ENCODE measurements at places on chromosomes 6 and 20.

- no peak for DNase-seq
Observed at GRCh38 chr6:120410586-120410985, 923.7 kb downstream of the TBC1D32 start.

DNA sequence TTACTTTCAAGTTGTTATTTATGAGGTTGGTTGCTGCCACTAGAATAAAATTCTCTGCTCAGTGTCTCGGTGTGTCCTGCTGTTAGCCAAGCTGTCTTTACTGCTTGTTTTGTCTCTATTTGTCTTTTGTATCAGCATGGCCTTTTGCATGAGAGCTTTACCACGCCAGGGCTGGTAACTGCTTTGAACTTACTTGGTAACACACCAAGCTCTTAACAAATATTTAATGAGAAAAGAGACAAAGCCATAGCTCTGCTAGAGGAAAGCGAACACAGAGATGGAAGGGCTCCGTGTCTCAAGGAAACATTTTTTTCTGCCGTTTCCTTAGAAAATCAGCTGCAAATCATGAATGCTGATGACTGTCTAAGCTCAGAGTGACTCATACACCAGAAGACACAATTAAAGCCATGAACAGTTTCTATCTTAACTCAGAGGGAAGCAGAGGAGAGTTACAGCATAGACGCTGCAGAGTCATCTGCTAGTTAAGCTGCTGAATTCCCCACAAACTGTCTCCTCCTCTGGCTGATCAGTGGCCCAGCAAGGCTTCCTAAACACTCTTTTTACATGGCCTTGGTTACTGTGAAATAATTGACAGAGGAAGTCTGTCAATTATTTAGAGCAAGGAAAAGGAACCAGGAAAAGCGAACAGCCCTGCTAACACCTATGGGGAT, 44.8 kb downstream of the AGPAT4 start:
- DNase-seq: no peak

DNA sequence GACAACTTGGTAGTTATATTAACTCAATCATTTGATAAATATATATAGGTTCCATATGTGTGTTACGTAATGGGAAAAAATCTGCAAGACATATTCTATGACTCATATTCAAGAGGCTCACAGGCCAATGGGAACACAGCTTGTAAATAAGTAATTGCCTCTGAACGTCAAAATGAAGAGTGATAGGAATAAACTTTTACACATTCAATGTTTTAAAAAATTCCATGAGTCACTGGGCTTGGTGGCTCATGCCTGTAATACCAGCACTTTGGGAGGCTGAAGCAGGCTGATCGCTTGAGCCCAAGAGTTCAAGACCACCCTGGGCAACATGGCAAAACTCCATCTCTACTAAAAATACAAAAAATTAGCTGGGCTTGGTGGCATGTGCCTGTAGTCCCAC, 209.4 kb upstream of the MCHR2 start:
- DNase-seq: no peak

DNA sequence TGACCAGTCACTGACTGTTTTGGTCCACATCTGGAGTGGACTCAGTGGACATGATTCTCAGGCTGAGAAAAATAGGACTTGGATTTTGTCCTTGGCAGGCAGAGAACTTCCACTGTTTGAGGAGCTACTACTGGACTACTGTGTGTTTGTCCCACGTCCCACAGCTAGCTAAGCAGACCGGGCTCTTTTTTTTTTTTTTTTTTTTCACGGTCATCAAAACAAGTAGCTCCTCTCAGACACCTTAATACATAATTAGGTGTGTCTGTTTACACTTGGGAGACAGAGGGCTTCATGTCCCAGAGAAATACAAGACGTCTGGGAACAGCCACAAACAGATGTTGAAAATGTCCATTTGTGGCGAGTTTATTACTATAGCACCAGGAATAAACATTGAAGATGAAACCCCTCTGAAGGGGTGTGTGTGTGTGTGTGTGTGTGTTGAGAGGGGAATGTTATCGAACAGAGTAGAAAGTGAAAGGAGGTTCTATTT, 155.0 kb upstream of the SUPT3H start:
- DNase-seq: no peak

DNA sequence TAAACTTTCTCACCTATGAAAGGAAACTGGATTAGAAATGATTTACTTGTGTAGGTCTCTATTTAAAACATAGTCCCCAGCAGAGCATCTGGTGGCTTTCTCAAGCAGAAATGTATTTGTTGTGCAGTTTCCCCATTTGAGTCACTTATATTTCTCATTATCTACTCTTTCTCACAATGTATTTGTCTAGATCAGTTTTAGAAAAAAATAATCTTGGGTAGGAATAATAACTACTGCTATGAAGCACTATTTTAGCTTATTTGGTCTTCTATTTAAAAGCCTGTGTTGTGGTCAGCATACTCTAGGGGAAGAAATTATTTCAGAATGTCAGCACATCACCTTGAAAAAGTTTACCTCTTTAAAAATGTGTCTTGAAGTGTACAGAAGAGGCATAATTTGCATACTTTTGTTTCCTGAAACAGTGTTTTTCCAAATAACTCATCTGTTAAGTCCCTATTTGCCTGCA, 60.9 kb upstream of the PRL start:
- no peak for DNase-seq

DNA sequence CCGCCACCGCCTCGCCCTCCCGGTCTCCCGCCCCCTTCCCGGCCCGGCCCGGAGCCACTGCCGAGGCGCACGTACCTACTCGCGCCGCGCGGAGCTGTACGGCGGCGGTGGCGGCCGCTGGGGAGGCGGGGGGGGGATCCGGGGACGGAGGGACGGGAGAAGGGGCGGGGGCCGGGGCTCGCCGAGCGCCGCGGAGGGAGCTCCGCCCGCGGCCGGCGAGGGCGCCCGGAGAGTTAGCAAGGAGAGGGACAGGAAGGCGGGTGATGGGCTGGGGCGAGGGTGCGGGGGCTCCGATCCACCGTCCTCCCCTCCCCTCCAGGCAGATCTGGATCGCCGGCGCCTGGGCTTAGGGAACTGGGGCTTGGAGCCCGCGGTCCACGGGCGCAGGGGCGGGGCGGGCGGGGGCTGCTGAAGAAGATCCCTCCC, 548 bp upstream of the TMEM74B start:
- DNase-seq: no peak

- no peak for DNase-seq
Observed at GRCh38 chr6:163946437-163946836, 531.9 kb downstream of the QKI start.

- DNase-seq: no peak
Observed at GRCh38 chr6:33314943-33315792, 1.3 kb upstream of the TAPBP start.

- DNase-seq: no peak
Observed at GRCh38 chr20:33305589-33306057, 22.6 kb downstream of the BPIFB1 start.

- DNase-seq: no peak
Observed at GRCh38 chr6:162973151-162973872, 245.5 kb downstream of the PACRG start.

DNA sequence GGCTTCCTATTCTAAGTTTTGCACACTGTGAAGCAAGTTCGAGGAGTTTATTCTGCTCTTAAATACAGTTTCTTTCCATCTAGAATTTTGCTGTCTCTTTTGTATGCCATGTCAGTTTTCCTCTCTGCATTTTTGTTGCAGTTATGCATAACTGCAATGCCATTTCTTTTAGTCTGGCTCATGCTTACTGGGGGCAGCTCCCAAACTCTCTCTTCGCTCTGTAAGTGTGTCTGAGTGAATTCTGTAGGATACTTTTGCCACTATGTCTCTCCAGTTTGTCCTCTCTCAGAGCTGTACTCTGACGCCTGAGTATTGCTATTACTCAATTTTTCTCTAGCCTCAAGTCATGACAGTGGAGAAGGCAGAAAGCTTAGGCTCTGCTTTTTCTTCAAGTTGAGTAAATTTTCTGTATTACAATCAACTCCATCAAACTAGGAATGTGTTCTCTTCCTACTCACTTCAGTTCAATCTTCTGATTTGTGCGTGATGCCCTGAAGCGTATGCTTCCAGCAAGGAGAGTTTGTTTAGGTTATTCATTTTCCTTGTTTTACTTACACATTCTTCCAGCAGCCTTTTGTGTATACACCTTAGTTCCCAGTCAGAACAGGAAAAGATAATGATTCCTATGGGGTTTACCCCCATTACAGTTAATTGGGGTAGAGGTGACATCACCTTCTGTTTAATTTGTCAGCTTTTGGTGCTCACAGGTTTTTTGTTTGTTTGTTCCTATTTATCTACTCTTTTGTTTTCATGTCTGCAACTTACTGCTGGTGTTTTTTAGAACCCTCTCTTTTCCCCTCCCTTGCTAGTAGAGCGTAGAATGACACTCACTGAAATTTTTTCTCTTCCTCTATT, 430.9 kb downstream of the BCKDHB start:
- DNase-seq: no peak

DNA sequence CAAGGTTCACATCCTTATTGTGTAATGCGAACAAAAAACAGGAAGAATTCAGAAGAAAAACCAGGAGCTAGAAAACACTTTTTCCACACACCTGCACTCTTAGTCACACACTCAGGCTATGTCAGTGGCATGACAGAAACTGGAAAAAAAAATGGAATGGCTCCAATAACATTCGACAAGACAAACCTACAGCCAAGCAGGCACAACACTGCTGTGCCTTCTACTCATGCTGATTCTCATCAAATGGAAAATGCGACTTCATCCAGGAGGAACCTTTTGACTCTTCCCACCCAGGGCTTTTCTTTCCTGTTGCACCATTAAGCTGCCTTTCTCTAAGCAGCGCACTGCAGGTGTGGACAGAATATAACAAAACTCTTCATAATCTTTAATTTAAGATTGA, 163.2 kb upstream of the BTBD3 start:
- no peak for DNase-seq

GRCh38 chr6:14871221-14871620, 374.6 kb upstream of the JARID2 start:
- no peak for DNase-seq

Measured in GM18507 (cell line).